ENCODE measurements at places on chromosomes 4 and X.
A peak's percentile ranks its signal among the peaks of the same experiment; 100 is the strongest.

GRCh38 chr4:2649604-2650114 is 106.5 kb downstream of the TNIP2 start:
- no peak for DNase-seq

DNA sequence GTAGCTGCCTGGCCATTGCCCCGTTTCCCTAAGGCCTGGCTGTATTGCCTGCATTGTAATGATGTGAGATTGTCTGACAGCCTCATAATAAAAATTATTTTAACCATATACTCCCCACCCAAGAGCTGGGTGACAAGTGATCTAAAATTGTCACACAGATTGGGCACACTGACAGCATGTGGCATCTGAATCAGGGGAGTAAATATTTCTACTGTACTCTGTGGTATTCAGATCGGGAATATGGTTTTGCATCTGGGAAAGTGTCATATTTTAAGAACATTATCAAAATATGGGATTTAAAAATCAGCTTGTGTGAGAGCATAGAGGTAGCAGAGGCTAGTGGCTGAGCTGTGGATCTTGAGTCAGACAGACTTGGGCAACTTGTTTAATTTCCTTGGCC is 135.8 kb upstream of the PDLIM3 start:
- no peak for DNase-seq

DNA sequence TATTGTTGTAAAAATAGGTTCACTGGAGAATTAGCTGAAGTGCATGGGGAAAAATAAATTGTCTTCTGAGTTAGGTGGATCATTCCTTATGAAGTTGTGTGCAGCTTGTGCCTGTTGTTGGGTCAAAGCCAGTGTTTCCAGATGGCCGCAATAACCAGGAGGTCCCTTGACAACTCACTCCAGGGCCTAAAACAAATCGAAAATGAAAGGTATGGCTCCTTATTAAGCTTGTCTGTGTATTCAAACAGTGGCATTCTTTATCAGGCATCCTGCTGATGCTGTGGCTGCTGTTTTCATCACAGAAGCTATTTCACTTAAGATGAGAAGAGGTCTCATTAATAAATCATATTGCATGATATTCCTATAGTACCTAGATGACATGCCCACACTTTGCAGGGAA is 80.2 kb downstream of the GRIA2 start:
- no peak for DNase-seq

- no peak for DNase-seq
Observed at GRCh38 chrX:80929251-80929650, 119.6 kb upstream of the BRWD3 start.

DNA sequence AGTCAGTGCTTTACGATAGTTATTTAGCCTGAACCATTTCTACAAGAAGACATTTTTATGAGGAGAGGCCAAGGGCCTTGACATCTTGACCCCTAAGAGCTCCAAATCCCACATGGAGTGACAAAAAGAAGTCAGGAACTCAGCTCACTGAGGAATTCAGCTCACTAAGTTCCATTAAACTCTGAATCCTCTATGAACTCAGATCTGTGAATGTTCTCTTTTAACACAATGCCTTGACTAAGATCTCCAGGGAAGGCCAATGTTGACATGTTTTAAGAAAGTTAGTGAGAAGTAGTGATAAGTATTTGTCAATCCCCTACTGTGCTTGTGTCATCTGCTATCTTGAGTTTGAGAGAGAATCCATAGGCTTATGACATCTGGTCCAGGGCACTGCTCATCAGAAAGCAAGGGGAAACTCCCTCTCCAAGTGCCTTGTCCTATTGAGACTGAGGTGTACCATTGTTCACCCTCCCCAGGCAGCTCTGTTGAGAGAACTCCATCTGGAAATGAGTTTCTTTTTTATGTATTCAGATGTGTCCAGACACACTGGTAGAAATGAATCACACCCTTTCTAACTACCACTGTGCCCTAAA is 68.7 kb upstream of the PCDH19 start:
- DNase-seq = no peak

DNA sequence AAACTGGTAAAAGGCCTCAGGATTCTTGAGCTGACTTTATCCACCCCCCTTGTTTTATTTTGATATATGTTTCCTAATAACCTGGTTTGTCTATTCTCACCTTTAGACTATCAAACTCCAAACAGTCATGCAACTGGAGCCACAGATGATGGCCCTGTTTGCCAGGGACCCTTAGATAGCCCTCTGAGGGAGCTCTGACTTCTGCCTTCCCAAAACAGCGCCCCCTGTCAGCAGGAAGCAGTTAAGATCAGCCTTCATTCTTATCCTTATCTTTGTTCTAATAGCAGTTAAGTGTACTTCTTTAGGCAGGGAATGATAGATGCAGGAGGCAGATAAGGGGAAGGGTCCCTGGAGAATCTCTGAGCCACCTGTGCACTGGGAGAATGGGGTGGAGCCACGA is 27.5 kb upstream of the CXCL13 start:
- no peak for DNase-seq

DNA sequence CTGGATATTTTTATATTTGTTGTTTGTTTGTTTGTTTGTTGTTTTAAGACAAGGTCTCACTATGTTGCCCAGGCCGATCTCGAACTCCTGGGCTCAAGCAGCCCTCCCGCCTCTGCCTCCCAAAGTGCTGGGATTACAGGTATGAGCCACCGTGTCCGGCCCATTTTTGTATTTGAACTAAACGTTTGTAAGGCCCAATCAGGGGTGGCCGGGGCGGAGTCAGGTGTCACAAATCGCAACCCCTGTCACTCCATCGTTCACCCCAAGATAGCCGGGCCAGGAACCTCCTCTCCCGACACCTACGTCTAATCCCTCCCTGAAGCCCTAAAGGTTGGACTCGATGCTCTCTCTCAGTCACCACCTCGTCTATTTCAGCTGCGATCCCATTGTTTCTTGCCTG is 722 bp upstream of the EFHC2 start:
- no peak for DNase-seq

- no peak for DNase-seq
Observed at GRCh38 chr4:139878050-139878449, 212.4 kb downstream of the MGST2 start.

DNA sequence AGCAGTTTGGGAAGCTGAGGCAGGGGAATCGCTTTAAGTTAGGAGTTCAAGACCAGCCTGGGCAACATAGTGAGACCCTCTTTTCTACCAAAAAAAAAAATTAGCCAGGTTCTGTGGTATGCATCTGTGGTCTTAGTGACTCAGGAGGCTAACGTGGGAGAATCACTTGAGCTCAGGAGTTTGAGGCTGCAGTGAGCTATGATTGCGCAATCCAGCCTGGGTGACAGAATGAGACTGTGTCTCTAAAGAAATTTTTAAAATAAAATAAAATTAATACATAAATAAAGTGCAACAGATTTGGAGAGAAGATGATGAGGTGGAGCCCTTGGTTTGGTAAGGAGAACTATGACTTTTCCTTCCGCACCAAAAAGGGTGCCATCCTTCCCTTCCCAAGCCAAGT is 436.9 kb downstream of the NLGN4X start:
- no peak for DNase-seq

GRCh38 chrX:50635817-50636365 is 165.3 kb upstream of the DGKK start:
- DNase-seq = peak; percentile 2

DNA sequence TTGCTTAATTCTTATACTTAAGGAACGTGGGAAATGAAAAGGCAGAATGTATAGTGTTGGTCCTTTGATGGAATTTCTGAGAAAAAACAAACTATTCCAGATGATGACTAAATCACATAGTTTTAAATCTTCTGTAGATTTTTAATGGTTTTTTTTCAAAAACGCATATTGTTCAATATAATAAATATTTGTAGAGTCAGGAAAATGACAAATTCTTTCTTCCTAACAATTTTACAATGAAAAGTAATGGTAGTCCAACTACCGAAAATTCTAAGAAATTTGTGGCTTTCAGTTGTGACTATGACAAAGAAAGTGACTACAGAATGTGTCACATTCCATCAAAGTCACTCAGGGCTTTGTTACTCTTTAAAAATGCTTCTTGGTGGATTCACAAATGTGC is 164.8 kb upstream of the PITX2 start:
- DNase-seq = no peak

- DNase-seq = no peak
Observed at GRCh38 chr4:1958276-1959103, 50.3 kb downstream of the NELFA start.

GRCh38 chrX:18575744-18576143 is 96.2 kb downstream of the RS1 start:
- DNase-seq = no peak

DNA sequence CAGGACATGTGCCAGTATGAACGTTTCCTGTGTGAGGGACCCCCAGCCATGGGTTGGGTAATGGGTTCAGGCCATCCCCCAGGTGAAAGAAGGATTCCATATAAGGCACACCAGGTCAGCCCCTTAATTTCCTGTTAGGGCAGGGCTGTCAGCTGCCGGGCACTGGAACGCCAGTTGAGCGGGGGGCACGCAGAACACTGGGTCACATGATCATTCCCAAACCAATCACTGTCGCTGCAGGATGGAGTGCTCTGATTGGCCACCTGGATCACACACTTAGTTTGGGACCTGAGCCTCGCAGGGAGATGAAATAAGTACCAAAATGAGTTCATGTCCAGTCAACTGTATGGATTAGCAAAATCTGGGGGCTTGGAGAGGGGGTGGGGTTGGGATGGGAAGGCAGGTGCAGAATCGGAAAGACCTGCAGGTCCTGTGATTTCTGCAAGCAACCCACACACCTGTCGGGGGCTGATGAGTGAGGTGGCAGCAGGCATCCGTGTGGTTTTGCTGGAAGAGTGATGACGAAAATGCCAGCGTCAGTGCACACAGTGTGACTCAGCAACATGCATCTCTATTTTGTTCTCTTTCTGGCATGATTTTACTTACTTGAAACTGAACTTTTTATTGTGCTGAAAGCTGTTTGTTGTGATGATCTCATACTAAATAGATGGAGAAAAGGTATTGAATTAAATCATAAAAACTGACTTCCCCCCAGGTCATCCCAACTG is 32.2 kb downstream of the RNF212 start:
- no peak for DNase-seq

GRCh38 chr4:100489305-100489704 is 28.5 kb downstream of the EMCN start:
- no peak for DNase-seq

DNA sequence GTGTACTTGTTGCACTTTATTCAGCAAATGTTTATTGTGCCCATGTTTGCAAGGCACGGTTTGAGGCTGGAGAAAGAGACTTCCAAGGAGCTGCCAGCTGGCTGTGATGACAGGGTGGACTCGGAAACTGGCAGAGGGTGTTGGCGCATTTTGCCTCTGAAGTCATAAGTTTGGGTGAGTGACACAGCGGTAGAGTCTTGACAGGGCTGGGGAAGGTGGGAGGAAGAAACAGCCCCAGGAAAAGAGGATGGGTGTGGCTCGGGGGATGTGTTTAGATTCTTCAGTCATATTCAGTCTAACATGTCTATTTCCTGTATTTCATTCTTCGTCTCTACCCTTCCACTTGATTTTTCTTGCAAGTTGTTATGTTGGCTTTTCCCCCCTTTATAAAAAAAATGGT is 77.0 kb upstream of the STOX2 start:
- no peak for DNase-seq

- no peak for DNase-seq
Observed at GRCh38 chrX:123475068-123475724, 257.7 kb downstream of the THOC2 start.

GRCh38 chr4:153890761-153891160 is 101.9 kb upstream of the SFRP2 start:
- no peak for DNase-seq

DNA sequence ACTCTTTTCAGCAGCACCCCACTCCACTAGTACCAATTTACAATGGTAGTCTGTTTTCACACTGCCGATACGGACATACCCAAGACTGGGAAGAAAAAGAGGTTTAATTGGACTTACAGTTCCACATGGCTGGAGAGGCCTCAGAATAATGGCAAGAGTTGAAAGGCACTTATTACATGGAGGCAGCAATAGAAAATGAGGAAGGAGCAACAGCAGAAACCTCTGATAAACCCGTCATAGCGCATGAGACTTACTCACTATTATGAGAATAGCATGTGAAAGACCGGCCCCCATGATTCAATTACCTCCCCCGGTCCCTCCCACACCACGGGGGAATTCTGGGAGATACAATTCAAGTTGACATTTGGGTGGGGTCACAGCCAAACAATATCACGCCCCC is 34.1 kb upstream of the MAGEA4 start:
- DNase-seq = no peak

DNA sequence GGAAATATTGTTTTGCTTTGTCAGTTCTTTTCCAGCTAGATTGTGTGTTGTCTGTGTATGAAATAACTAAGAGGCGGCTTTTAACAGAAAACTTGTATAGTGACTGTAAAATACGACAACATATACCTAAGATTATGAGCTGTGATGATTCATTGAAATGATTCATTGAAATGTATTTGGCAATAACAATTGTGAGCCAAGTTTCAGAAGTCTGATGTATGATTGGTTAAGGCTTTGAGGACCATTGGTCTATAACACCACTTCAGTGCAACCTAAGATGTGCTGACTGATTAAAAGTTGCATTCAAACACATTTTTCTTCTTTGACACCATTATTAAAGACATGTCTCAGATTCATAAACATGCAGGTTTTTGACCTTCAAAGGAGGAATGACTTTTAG is 76.6 kb downstream of the PTPN13 start:
- no peak for DNase-seq

DNA sequence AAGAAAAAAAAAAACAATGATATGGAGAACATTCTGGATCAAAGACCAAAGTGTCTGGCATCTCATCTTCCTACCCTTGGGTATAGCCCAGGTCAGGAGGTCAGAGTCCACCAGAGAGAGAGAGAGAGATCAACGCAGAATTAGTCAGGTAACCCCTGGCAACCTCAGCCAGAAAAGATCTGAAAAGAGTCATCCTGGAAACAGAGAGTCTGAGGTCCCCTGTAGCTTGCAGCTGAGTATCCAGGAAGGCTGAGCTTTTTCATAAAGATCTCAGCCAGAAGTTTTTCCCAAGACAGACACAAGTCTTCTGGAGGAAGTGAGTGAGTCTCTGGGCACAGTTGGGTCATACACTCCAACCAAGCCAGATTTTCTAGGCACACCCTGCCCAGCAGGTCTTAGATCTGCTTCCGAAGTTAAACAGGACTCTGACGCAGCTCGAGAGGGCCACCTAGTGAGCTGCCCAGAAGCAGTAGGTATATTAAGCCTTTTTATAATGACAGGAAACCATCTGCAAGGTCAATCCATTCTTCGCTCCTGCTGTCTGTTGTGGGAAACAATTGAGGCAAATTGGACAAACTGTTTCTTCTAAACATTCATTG is 35.7 kb downstream of the ACE2 start:
- peak; percentile 52 for DNase-seq

DNA sequence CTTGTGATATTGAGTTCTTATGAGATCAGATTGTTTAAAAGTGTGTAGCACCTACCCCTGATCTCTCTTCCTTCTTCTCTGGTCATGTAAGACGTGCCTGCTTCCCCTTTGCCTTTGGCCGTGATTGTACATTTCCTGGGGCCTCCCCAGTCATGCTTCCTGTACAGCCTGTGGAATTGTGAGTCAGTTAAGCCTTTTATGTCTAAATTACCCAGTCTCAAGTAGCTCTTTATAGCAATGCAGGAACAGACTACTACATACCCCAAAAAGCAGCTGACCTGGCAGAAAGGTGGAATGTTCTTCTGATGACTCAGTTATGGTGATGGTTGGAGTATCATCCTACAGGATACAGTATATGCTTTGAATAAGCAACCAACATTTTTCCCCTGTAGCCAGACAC is 11.4 kb upstream of the MCUB start:
- DNase-seq = no peak

GRCh38 chrX:65602221-65602560 is 65.3 kb upstream of the MSN start:
- no peak for DNase-seq

GRCh38 chr4:48270523-48270897 is 872 bp upstream of the TEC start:
- no peak for DNase-seq

GRCh38 chrX:115344885-115345614 is 55.5 kb downstream of the LUZP4 start:
- peak; percentile 90 for DNase-seq
